ENCODE measurements at places on chromosomes 3 and 15.

DNA sequence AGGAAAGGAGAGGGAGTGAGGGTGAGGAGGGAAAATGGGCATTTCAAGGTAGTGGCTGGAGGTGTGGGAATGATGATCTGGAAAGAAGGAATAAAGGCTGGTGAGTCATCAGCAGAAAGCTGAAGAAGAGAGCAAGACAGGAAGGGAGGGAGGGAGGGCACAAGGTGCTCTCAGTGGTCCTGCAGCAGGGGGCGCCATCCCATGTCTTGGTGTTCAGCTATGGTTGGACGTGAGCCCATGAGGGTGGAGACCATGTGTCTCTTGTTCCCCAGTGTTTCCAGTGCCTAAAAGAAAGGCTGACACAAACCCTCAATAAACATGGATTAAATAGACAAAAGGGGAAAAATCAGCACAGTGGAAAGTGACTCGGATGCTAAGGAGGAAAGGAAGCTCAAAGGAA lies 228.5 kb downstream of the NTRK3 start:
- no peak for DNase-seq

DNA sequence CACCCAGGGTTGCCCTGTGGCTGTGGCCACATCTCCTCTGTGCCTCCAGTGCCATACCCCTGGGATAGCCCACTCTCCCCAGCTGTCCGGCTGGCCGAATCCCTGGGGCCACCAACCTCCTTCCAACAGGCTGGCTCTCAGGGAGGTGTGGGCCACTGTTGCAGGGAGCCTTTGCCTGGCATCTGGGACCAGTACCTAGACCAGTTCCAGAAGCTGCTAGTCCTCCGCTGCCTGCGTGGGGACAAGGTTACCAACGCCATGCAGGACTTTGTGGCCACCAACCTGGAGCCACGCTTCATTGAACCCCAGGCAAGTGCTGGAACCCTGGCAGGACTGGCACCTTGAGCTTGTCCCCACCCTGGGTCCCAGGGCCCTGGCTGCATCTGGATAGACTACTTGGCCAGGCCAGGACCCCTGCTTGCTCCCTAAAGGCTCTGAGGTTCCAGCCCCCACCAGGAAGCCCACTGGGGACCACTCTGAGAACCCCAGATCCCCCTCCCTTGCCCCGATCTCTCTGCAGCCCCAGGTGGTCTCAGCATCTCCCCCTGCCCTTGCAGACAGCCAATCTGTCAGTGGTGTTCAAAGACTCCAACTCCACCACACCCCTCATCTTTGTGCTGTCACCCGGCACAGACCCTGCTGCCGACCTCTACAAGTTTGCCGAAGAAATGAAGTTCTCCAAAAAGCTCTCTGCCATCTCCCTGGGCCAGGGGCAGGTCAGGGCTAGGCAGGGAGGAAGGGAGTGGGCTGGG lies 50.0 kb downstream of the SEMA3G start:
- DNase-seq = no peak

GRCh38 chr3:187197335-187197649 lies at the start of gene RTP1:
RTP1 (plus strand) TSS chr3:187197486; CDS start chr3:187197516, 30 bp downstream.
- no peak for DNase-seq

- no peak for DNase-seq
Measured at GRCh38 chr15:24916305-24917009, 38.3 kb upstream of the SNRPN start.

GRCh38 chr3:16177962-16178627 lies 3.6 kb downstream of the GALNT15 start:
- peak; percentile 63 for DNase-seq

DNA sequence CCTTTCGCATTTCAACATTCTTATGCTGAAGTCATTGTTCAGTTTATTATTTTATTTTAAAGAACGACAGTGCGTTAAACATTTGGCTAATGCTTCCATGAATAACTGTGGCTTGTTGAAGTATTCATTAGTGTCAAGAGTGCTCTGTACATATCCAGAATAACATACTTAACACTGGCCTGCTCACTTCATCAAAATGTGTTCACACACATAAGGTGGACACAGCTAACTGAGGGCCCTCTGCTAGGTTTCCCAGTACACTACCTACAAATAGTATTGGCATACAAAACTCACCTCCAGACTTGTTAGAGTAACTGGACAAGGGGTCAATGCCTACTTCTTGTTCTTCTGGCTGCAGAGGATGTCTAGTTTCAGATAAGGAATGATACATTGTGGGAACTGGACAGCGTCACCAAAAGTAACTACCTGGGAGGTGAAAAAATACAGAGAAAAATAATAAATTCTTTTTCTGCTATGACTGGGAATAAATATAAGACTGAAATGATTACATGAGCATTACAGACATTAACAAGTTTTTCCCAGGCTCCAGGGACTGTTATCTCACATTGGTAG lies 234.2 kb downstream of the TBC1D5 start:
- no peak for DNase-seq

- DNase-seq = no peak
Measured at GRCh38 chr3:8854656-8855055, 85.2 kb upstream of the OXTR start.

- no peak for DNase-seq
Measured at GRCh38 chr3:123071146-123071545, 4.3 kb downstream of the PDIA5 start.
